Karpas-422 (cell line): ENCODE measurements at places on chromosomes 3 and 15. TPM values are rescaled to one million over a fixed set of nuclear protein-coding genes. Genes with fewer than 3 reads are reported as not detected.

Gene HDC
- total RNA-seq = not detected in 2 replicates

Gene KLHL18
- total RNA-seq = 15.6 and 33.0 TPM in 2 replicates

Gene RTP1
- total RNA-seq = 1.2 TPM in 1 of 2 replicates, not detected in the other

Gene ALDH1L1
- not detected in 2 replicates for total RNA-seq

Gene SLC22A13
- total RNA-seq = 0.90 and 3.3 TPM in 2 replicates

Gene XIRP1
- not detected in 2 replicates for total RNA-seq

Gene GOLGA8G
- not detected in 2 replicates for total RNA-seq

Gene GOLGA8R
- 0.07 TPM in 1 of 2 replicates, not detected in the other for total RNA-seq

Gene CYP19A1
- total RNA-seq = 2.2 and 2.4 TPM in 2 replicates

Gene MELTF
- 0.07 and 0.43 TPM in 2 replicates for total RNA-seq

- no peaks in the 10 kb centered on the region for H3K36me3 ChIP-seq
- no peak for DNase-seq
- no peak overlapping the region for H3K27ac ChIP-seq
- no peaks in the 10 kb centered on the region for H3K27me3 ChIP-seq
Measured at GRCh38 chr3:45579251-45579650, 15.3 kb upstream of the LIMD1 start.

GRCh38 chr3:159751752-159752151 is 236.9 kb upstream of the IL12A start:
- H3K36me3 ChIP-seq = no peaks in the 10 kb centered on the region
- no peaks in the 10 kb centered on the region for H3K27me3 ChIP-seq
- no peak overlapping the region for H3K4me3 ChIP-seq
- H3K4me1 ChIP-seq = no peaks in the 10 kb centered on the region

DNA sequence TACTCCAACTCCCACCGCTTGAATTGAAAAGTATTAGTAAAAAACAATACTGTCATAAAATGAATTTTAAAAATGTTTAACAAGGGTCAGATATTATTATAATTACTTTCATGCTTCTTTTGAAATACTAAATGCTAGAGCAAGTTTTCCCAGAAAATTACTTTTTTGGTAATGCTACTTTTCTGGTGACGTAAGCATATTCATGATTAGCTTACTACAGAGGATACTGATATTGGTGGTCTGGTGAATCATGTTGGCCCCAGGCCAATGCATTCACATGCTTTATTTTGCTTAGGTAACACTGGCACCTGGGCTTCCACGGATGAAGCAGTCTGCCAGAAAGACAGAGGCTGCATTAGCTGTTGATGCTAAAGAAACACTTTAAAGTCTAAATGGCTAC is 12.4 kb downstream of the SPATA16 start:
- no peaks in the 10 kb centered on the region for H3K36me3 ChIP-seq
- H3K4me3 ChIP-seq = no peak overlapping the region
- no peak for DNase-seq
- no peaks in the 10 kb centered on the region for H3K27me3 ChIP-seq

GRCh38 chr3:39707314-39707909 is 102.0 kb upstream of the MYRIP start:
- no peak overlapping the region for H3K4me3 ChIP-seq
- H3K27ac ChIP-seq = no peak overlapping the region
- no peaks in the 10 kb centered on the region for H3K36me3 ChIP-seq
- H3K27me3 ChIP-seq = no peaks in the 10 kb centered on the region
- DNase-seq = peak; percentile 81

DNA sequence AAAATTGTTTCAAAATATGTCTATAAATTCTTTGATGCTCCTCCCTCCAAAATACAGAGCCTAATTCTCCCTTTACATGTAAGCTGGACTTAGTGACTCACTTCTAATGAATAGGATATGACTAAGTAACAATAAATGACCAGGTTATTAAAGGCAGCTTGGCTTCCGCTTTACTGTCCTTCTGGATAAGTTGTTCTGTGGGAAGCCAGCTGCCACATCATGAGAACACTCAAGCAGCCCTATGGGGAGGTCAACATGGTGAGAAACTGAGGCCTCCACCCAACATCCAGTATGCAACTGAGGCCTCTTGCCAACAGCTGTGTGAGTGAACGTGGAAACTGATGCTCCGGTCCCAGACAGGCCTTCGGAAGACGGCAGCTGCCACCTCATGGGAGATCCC is 247.3 kb upstream of the CHRM5 start:
- no peak for DNase-seq
- no peaks in the 10 kb centered on the region for H3K27me3 ChIP-seq
- H3K27ac ChIP-seq = no peak overlapping the region
- peaks cover 8% of the 10 kb centered on the region for H3K4me1 ChIP-seq
- no peaks in the 10 kb centered on the region for H3K36me3 ChIP-seq

GRCh38 chr15:70378126-70379031 is 280.7 kb upstream of the TLE3 start:
- H3K27me3 ChIP-seq = no peaks in the 10 kb centered on the region
- DNase-seq = no peak
- no peaks in the 10 kb centered on the region for H3K4me1 ChIP-seq
- no peak overlapping the region for H3K27ac ChIP-seq

DNA sequence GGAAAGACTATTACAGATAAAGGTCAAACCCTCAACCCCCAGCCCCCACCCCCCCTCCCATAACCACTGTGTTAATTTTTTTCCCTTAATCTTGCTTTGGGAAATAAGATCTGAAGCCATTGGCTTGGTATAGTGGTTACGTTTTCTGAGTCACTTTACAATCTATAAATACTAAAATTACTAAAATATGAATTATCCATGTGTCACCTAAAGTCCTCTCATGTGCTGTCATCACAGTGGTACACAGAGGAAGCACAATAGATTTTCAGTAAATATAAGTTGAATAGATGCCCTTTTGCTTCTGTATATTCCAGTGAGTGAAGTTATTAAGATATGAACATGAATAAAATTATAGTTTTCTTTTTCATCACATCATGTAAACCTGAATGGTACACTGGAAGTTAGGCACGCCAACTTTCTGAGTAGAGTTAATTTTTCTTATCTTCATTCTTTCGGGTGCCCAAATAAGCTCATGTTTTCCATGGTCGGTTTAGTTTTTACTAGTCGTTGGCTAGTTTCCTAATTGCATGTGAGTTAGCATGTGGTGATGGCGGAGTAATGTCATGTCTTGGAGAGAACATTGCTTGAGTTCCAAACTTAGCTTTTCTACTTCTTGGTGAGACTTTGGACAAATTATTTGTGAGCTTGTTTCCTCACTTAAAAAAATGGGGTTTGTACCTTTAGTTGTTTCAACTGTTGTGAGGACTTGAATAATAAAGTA is 11.5 kb downstream of the PPP4R2 start:
- H3K4me3 ChIP-seq = no peak overlapping the region
- no peak for DNase-seq
- H3K36me3 ChIP-seq = peaks cover 41% of the 10 kb centered on the region; the same call in 1 of the 2 replicates
- no peak overlapping the region for H3K27ac ChIP-seq

GRCh38 chr15:31371520-31372240 is 45.0 kb downstream of the KLF13 start:
- no peaks in the 10 kb centered on the region for H3K36me3 ChIP-seq
- no peaks in the 10 kb centered on the region for H3K27me3 ChIP-seq
- no peak overlapping the region for H3K27ac ChIP-seq
- H3K4me1 ChIP-seq = peaks cover 4% of the 10 kb centered on the region
- no peak overlapping the region for H3K4me3 ChIP-seq
- no peak for DNase-seq

DNA sequence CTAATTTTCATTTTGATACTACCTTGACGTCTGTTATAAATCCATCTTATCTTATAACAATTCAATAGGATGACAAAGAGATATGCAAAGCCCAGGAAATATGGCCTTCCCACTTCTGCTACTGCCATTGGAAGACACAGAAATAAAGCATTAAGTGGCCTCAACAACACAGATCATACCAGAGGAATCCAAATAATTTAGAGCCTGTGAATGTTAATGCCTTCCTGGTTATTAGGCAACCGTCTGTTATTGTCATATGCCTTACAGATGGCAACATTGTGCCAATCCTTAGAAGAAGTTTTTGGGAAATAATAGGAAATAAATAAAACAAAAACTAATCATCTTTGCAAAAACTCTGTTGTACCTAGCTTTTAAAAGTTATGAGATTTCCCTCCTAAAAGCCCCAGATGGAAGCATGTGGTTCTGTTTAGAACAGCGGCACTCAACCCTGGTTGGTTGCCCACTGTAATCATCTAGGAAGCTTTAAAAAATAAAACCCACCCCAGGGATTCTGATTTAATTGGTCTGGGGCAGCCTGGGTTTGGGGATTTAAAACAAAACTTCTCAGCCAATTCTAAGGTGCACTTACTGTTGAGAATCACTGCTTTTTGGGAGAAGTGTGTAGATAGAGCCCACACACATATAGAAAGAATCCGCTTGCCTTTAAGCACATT is 704.8 kb upstream of the CFAP20DC start:
- H3K4me1 ChIP-seq = no peaks in the 10 kb centered on the region
- no peak for DNase-seq
- no peak overlapping the region for H3K27ac ChIP-seq
- H3K27me3 ChIP-seq = no peaks in the 10 kb centered on the region
- H3K36me3 ChIP-seq = no peaks in the 10 kb centered on the region

DNA sequence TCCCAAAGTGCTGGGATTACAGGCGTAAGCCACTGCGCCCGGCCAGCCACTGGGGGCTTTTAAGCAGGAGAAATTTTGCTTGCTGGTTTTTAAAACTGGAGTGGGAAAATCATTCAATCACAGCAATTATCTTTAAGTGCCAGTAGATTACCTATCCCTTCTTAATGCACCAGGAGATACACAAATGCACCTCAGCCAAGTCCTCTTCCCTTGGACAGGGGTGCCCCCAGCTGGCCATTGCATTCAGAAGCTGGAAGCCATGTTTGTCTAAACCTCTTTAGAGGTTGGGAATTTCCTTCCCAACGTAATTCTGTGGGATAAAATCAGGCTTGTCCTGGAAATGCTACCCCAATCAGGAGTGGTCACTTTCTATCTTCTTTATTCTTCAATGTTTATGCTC is 26.6 kb downstream of the MIX23 start:
- H3K27me3 ChIP-seq = no peaks in the 10 kb centered on the region
- peaks cover 28% of the 10 kb centered on the region; the same call in 1 of the 2 replicates for H3K36me3 ChIP-seq
- H3K4me3 ChIP-seq = no peak overlapping the region
- no peak overlapping the region for H3K27ac ChIP-seq
- DNase-seq = peak; percentile 48

GRCh38 chr3:73405853-73406252 is 218.9 kb downstream of the PDZRN3 start:
- no peaks in the 10 kb centered on the region for H3K27me3 ChIP-seq
- no peaks in the 10 kb centered on the region for H3K36me3 ChIP-seq
- H3K27ac ChIP-seq = no peak overlapping the region
- H3K4me1 ChIP-seq = no peaks in the 10 kb centered on the region
- H3K4me3 ChIP-seq = no peak overlapping the region

GRCh38 chr3:170522201-170522600 is 63.7 kb downstream of the SLC7A14 start:
- no peak for DNase-seq
- no peaks in the 10 kb centered on the region for H3K4me1 ChIP-seq
- H3K4me3 ChIP-seq = no peak overlapping the region

GRCh38 chr15:98875309-98875708 is 132.3 kb downstream of the PGPEP1L start:
- H3K36me3 ChIP-seq = no peaks in the 10 kb centered on the region
- no peaks in the 10 kb centered on the region for H3K4me1 ChIP-seq
- no peaks in the 10 kb centered on the region for H3K27me3 ChIP-seq
- no peak overlapping the region for H3K27ac ChIP-seq
- DNase-seq = no peak

GRCh38 chr3:102979682-102980354 is 545.0 kb downstream of the ZPLD1 start:
- no peaks in the 10 kb centered on the region for H3K27me3 ChIP-seq
- H3K4me1 ChIP-seq = no peaks in the 10 kb centered on the region
- no peak overlapping the region for H3K4me3 ChIP-seq
- no peaks in the 10 kb centered on the region for H3K36me3 ChIP-seq
- H3K27ac ChIP-seq = no peak overlapping the region

DNA sequence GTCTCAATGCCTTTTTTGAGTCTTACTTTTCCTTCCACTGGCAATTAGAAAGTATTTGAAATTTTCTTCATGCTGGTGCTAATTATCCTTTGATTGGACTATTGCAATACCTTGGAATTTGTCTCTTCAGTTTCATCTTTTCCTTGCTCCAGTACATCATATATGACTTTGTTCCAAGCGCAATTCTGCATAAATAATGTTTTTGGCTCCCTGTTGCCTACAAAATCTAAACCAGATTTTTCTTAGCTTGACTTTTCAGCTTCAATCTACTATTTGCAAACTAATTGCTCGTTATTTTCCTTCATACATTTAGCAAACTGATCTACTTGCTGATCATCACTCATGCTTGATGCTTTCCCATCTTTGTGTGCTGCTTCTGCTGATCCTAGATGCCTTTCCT is 230.8 kb upstream of the GPR149 start:
- no peaks in the 10 kb centered on the region for H3K4me1 ChIP-seq
- no peaks in the 10 kb centered on the region for H3K36me3 ChIP-seq
- H3K27ac ChIP-seq = no peak overlapping the region

- H3K27ac ChIP-seq = no peak overlapping the region
- H3K27me3 ChIP-seq = no peaks in the 10 kb centered on the region
- H3K36me3 ChIP-seq = no peaks in the 10 kb centered on the region
- H3K4me1 ChIP-seq = no peaks in the 10 kb centered on the region
Measured at GRCh38 chr15:61025308-61025707, 203.8 kb downstream of the RORA start.

- H3K36me3 ChIP-seq = no peaks in the 10 kb centered on the region
- H3K27me3 ChIP-seq = no peaks in the 10 kb centered on the region
- H3K4me3 ChIP-seq = no peak overlapping the region
- H3K4me1 ChIP-seq = no peaks in the 10 kb centered on the region
Measured at GRCh38 chr15:90367576-90367975, 15.5 kb downstream of the ZNF774 start.

DNA sequence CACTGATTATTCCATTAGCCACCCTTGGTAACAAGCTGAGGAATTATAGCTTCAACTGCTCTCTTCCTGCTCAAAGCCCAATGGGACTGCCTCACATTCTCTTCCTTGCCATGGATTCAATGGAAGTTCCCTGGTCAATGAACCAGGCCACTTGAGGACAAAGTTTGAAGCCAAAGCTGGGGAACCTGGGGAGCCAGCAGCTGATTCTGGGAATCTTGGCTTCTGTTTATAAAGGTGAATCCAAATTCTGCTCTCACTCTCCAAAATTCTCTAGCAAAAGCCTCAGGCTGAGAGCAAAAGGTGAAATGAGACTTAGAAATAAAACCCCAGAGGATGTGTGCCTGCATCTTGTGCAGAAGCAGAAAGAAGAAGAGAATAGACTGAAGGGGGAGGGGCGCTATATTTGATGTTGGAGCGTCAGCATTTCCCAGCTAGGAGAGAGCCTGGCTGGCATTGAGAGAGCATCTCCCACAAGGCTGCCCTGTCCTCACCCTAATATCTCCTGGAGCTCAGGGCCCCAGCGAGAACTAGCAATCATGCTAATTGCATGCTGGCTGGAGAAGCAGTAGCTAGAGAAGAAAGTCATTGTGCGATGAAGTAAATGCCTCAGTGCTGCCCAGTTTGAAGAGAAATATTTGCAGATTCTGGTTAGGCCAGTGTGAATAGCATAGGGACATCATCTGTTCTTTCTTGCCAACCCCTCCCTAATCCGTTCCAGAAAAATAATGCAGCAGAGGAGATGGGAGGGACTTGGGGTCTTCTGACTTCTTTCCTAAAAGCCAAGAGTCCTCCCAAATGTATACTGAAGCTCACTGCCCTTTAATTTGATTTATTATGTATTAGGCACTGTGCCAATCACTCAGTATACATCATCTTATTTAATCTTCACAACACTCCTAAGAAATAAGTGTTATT is 34.9 kb upstream of the GAP43 start:
- no peak for DNase-seq
- H3K27ac ChIP-seq = no peak overlapping the region
- no peaks in the 10 kb centered on the region for H3K27me3 ChIP-seq
- no peaks in the 10 kb centered on the region for H3K36me3 ChIP-seq
